NCI-H1417 (cell line): ENCODE measurements at places on chromosomes 13 and 19.

- DNase-seq: peak; percentile 87
These were observed 42.2 kb downstream of the DLEU7 start for GRCh38 chr13:50801087-50801931.

DNA sequence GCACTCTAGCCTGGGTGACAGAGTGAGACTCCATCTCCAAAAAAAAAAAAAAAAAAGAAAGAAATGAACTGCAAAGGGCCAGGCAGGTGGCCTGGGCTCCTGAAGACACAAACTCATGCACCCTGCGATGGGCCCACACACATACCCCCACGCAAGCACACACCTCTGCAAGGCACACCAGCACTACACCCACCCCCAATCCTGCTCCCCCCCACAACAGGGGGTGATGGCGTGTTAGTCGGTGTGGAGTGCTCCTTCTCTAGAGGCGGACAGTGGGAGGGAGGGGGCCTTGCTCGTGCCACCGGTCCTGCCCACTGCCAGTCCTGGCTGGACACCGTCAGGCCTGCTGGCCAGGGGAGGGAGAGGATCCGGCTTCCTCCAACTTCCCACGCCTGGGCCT, 1.6 kb upstream of the SLC8A2 start:
- no peak for DNase-seq

DNA sequence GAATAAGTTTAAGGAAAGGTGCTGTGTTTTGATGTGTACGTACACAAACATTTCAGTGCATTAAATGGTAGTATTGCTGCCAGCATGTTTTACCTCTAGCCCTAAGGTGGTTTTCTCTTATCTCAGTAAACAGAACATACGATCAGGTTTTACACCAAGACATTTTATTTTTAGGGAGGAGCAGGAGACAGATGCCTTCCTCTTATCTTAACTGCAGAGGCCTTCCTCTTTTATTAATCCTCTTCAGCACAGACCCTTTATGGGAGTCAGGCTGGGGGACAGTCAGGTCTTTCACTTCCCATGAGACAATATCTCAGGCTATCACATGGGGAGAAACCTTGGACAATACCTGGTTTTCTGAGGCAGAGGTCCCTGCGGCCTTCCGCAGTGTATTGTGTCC, 14.9 kb upstream of the ZNF611 start:
- DNase-seq: no peak

DNA sequence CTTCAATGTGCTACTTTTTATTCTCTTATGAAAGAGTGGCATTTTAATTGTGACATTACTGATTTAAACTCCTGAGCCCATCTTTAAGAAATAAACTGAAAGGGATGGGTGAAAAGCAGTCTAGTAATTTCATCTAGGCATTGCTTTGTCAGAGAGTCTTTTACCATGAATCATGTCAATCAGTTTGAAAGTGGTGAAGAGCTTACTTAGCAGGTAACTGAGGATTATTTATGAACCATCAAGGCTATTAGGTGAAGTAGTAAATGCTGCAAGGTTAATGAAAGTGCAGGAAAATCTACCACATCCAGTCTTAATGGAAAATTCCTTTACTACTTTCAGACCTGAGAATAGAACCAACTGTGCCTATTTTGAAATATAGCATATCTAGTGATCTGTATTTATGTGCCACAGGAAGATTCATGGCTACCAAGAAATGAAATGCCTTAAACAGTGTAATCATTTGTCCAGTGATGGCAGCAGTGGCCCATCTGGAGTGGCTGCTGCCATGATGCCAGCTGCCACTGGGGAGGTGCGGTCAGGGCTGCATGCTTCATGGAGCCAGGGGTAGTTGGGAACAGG, 368.9 kb downstream of the SLITRK6 start:
- DNase-seq: no peak
